Fibroblast of the aortic adventitia (primary cell): ENCODE measurements at places on chromosomes 13 and 19. TPM values are rescaled to one million over a fixed set of nuclear protein-coding genes. Genes with fewer than 3 reads are reported as not detected.

The PINLYP gene
- total RNA-seq = 6.4 and 7.4 TPM in 2 replicates

The RAB4B gene
- 9.0 and 10.1 TPM in 2 replicates for total RNA-seq

The ZNF730 gene
- 0.16 and 2.3 TPM in 2 replicates for total RNA-seq

The ZNF497 gene
- 0.98 and 1.1 TPM in 2 replicates for total RNA-seq

The NKPD1 gene
- total RNA-seq = 0.25 and 0.36 TPM in 2 replicates

The RNASEH2A gene
- 12.8 and 37.4 TPM in 2 replicates for total RNA-seq

The PRR22 gene
- total RNA-seq = 0.09 and 1.1 TPM in 2 replicates

The PALM3 gene
- 0.16 TPM in 1 of 2 replicates, not detected in the other for total RNA-seq
